ENCODE measurements at places on chromosomes 5 and 9.
A peak's percentile ranks its signal among the peaks of the same experiment; 100 is the strongest.

- no peak for DNase-seq
Observed at GRCh38 chr9:11086561-11086960, 473.8 kb upstream of the PTPRD start.

DNA sequence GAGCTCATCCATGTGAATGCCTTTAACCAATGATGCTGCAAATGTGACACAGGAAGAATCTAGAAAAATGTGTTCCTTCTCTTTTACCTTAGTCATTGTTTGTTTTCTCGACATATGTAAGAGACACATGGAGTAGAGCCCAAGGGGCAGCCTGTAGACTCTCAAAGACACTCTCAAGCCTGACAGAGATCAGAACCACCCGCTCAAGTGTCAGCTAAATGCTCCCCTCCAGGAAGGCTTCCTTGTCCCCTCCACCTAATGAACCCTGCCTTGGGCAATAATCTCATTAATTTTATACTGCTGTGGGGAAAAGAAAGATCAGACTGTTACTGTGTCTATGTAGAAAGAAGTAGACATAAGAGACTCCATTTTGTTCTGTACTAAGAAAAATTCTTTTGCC lies 157.4 kb downstream of the MUSK start:
- DNase-seq = no peak

- peak; percentile 39 for DNase-seq
Observed at GRCh38 chr5:151097820-151098767, 17.3 kb upstream of the TNIP1 start.

- no peak for DNase-seq
Observed at GRCh38 chr5:36199620-36200019, 42.1 kb downstream of the NADK2 start.

DNA sequence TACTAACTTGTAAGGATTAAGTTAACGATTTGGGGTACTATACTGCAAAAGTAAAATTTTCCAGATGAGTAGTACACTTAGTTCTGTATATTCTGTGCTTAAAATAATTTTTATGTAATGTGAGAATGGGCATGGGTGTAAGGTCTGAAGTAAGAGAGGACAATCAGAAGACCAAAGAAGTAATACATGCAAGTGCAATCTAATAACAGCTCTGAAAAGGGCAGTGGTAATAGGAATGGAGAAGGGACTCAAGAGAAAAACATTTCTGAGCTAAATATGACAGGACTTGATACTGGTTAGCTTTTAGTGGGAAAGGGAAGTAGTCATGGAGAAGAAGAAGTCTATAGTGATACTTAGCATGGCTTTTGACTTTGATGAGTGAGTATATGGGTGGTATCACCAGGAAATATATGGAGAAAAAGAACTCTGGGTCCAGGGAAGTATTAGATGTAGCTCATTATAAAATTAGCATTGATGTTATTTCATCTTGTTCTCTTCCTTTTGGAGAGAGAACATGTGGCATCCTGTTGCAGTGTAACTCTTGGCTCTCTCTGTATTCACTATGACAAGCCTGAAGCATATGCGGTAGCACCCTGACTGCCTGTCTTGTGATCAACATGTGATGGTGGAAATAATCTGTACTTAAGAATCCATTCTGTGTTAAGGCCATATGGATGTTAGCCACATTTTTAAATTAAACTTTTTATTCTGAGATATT lies 60.5 kb downstream of the ERCC6L2 start:
- no peak for DNase-seq

DNA sequence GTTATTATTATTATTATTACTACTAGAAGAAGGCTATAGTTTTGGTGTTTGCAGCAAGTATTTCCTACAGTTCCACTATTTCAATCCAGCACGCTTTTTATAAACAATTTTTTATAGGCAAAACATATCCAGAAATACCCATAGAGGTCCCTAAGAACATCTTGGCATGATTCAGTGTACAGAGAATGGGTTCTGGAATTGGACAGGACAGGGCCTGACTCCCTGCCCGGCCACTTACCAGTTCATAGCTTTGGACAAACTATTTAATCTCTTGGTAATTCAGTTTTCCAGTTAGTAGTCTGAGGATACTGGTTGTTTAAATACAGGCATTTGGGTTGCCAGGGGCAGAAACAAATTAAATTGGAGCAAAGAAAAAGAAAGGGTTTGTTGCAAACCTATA lies 91.2 kb downstream of the PGM5 start:
- DNase-seq = no peak

DNA sequence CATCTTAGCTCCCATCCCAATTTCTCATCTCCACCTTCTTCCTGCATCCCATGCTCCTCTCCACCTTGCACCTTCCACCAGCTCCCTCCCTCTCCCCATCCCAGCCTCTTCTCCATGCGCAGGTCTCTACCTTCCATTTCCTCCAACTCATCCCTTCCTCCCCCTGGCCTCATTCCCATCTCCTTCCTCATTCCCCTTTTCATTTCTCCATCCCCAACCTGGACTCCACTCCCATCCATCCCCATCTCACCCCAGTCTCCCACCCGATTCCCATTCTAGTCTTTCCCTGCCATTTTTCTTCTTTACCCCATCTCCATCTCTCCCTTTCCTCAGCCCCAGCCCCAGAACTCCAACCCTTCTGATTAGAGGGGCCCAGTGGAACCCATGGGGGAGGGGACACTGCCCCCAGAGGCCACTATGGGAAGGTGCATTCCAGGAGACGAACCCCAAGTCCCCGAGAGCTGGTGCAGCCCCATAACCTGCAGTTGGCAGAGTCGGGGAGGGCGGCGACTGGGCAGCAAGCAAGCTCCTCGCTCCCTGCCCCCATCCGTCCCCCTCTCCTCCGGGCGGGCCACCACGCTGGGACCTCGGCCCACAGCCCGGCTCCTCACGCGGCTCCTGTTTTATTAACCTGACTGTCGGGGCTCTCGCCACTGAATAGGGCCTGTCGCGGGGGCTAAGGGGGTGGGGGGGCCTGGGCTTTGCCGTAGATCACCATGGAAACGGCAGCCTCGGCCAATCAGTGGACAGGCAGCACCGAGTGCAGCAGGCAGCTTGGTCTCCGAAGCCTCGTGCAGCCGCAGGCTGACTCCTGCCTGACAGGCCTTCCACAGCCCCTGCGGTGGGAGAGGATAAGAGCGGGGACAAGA lies 66.7 kb downstream of the PCDH1 start:
- peak; percentile 30 for DNase-seq

GRCh38 chr5:143390941-143391340 lies 12.5 kb downstream of the NR3C1 start:
- DNase-seq = no peak

- DNase-seq = no peak
Observed at GRCh38 chr5:107783551-107783950, 112.8 kb upstream of the EFNA5 start.

DNA sequence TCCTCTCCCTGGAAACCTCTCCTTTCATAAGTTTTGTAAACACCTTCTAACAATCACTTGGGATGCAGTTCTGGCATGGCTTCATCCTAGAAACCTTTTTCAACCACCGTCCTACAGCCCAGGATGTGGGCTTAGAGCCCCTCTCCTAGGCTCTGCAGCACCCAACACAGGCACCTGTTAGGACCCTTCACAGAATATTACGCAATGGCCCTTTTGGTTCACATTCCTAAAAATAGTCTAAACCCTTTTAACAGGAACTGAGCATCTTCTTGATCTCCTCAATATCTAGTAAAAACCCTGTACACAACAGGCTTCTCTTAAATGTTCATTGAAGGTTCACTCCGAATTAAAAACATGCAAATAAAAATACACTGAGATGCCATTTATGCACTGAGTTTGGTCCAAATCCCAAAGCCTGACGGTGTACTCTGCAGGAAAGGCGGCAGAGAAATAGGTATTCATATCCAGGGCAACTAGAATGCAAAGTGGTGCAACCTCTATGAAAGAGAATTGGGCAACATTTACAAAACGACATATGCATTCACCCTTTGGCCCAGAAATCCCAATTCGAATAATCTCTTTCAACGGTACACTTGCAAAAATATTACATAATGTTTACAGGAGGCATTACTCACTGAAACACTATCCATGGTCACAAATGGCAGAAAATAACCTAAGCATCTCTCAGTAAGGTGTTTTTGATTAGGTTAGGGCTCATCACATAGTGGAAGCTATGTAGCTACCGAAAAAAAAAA lies 169.3 kb downstream of the SEMA5A start:
- DNase-seq = no peak

- no peak for DNase-seq
Observed at GRCh38 chr5:94024101-94024500, 282.7 kb upstream of the POU5F2 start.

GRCh38 chr9:123696476-123696875 lies 233.4 kb downstream of the DENND1A start:
- DNase-seq = no peak

GRCh38 chr9:110143950-110144545 lies 63.9 kb downstream of the C9orf152 start:
- DNase-seq = peak; percentile 10

GRCh38 chr5:135894789-135895188 lies 852 bp downstream of the IL9 start:
- DNase-seq = no peak

DNA sequence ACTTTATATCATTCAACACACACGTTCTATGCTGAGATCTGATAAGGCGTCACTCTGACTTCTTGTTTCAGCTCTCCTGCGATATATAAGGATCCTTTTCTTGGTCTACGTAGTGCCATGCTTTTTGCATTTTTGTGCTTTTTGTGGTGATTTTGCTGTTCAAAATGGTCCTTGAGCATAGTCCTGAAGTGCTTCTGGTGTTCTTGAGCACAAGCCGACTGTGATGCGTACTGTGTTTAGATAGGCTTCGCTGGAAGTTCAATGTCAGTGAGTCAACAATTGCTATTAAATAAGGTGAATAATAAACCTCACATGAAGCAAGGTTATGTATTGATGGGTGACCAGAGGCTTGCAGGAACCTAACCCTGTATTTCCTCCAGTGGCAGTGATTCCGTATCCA lies 46.8 kb downstream of the ACO1 start:
- DNase-seq = no peak

GRCh38 chr5:108905805-108906204 lies 158.1 kb downstream of the FER start:
- no peak for DNase-seq

GRCh38 chr9:23556459-23556858 lies 269.6 kb downstream of the ELAVL2 start:
- no peak for DNase-seq

- no peak for DNase-seq
Observed at GRCh38 chr5:36531401-36531800, 75.0 kb upstream of the SLC1A3 start.

DNA sequence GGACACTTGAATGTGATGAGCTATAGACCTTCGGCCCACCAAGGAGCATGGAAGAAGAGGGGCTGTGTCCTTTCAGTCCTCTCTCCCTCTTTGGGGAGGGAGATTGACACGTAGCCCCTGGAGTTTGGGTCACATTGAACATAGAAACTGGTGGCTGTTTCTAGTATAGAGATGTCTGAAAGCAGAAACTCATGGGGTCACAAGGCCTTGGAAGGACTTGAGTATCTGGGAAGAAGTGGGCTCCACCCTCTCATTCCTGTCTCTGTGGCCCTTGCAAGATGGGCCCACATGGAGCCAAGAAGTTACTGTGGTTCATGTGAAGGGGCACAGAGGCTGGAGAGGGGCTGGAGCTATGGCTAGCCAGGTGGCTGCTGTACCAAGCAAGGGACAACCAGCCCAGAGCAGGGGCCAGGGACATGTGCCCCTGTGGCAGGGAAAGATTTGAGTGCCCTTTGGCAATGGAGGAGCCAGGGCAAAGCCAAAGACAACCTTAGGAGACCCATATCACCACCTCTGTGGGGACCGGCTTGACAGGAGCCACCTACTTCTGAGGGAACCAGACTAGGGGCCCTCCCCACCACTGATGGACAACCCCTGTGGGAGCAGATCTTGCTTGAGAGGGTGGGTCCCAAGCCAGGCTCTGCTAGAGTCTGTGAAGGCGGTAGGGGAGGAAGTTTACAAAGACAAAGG lies 12.8 kb upstream of the ANGPTL2 start:
- DNase-seq = no peak

DNA sequence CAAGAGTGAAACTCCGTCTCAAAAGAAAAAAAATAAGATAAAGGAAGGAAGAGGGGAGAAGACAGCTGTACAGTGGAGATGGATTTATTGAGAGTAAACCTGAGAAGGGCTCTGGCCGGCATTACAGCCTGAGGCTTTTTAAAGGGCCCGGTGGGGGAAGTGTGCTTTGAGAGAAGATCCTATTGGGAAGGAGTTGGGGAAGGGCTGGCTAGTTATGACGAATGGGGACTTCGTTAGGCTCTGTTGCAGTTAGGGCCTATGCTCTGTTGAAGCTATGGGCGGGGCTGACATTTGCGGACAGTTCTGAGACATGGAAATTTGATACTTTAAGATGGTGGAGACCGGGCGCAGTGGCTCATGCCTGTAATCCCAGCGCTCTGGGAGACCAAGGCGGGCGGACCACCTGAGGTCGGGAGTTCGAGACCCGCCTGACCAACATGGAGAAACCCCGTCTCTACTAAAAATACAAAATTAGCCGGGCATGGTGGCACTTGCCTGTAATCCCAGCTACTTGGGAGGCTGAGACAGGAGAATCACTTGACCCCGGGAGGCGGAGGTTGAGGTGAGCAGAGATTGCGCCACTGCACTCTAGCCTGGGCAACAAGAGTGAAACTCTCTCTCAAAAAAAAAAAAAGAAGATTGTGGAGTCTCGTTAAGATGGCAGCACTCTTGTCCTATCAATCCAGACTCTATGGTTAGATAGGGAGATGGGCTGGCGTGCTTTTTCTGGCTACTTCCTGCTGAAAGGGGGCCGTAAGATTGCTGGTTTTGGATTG lies 33.2 kb downstream of the C9orf50 start:
- DNase-seq = no peak

DNA sequence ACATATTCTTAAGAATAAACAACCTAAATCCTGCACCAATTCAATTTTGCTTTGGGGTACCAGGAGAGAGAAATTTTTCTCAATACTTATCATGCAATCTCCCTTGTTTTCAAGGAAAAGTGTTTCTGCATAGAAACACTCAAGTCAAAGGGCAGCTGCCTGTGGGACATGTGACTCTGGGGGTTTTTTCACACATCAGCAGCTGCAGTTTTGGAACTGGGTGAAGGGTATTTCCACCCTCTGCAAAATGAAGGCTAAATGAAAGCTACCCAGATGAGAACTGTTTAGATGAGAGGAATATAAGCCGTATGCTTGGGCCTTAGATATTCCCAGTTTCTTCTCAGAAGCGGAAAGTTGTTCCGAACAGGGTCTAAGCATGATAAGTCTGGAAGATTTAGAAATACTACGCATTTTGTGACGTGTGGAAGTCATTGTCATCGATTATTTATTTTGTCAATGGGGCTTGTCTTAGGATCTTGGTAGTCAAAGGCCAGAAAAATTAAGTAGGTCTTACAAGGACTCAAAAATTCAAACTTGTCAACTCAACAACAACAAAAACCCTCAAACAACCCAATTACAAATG lies 64.3 kb upstream of the BOD1 start:
- no peak for DNase-seq

- DNase-seq = peak; percentile 15
Observed at GRCh38 chr9:35910613-35911359, 1.5 kb downstream of the SPAAR start.

- no peak for DNase-seq
Observed at GRCh38 chr9:34555500-34555899, 32.7 kb upstream of the ENHO start.

- no peak for DNase-seq
Observed at GRCh38 chr9:14278291-14278721, 35.6 kb downstream of the NFIB start.

GRCh38 chr9:34413231-34413852 lies 36.6 kb upstream of the MYORG start:
- DNase-seq = no peak

- DNase-seq = no peak
Observed at GRCh38 chr5:55286411-55286933, 21.0 kb downstream of the DHX29 start.
